Suprapubic skin (tissue), 4 donors: ENCODE measurements at places on chromosomes 5 and 9. TPM values are rescaled to one million over a fixed set of nuclear protein-coding genes. Genes with fewer than 3 reads are reported as not detected.

Gene KLF9
- total RNA-seq, result 90.0 TPM

DNA sequence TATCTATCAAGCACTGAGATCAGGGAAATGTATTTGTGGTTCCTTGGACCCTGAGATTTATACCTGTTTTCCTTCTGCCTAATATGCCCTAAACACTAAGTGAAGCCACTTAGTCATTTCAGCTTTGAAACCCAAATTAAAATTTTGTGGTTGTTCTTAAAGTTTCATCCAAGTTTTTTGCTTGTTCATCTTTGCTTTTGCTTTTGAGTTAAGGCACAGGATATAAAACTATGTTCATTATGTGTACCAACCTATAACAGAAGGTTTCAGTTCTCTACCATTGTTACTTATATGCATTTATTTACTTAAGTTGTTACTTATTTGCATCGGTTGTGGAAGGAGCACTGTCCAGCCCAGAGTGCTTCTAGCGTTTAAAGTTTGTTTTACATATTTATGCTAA is 382.3 kb downstream of the PTPRD start:
- no peaks in the 10 kb centered on the region for H3K36me3 ChIP-seq
- no peaks in the 10 kb centered on the region for H3K27me3 ChIP-seq
- H3K4me3 ChIP-seq, result no peak overlapping the region
- H3K4me1 ChIP-seq, result no peaks in the 10 kb centered on the region
- no peak for DNase-seq

DNA sequence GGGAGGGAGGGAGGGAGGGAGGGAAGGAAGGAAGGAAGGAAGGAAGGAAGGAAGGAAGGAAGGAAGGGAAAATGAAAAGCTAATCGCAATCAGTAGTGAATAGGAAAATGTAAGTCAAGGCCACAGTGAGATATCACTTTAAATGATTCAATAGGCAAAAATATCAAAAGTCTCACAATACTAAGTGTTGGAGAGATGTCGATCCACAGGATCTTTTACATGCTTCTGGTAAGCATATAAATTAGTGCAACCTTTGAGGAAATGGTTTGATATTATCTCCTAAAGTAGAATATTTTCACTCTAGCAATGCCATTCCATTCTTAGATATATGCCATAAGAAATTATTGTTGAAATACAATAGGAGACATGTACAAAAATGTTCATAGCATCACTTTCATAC is 58.4 kb downstream of the FRMD3 start:
- no peak overlapping the region for H3K4me3 ChIP-seq
- DNase-seq, result no peak
- no peaks in the 10 kb centered on the region for H3K36me3 ChIP-seq
- H3K27ac ChIP-seq, result no peak overlapping the region
- no peaks in the 10 kb centered on the region for H3K4me1 ChIP-seq
- no peaks in the 10 kb centered on the region for H3K27me3 ChIP-seq

DNA sequence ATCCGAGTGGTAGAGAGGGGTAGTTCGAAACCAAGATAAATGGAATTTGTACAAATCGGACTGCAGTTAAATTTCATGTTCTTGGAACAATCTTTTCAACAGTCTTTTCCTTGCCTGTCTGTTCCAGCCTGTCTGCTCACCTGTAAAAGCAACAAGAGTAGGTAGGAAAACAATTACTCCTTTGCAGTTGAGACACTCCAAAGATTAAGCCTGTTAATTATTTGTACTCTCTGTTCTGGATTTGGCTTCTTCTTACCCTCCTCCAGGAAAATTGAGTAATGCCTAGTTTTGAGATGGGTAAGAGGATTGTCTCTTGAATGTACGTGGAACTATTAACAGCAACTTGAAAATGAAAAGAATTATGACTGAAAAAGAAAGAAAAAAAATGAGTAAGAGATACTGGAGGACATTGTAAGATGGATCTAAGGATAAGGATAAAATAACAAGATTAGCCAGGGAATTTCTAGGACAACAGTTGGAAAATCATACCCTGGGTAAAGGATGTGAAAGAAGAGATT is 24.3 kb downstream of the SPAAR start:
- no peak for DNase-seq
- H3K4me3 ChIP-seq, result no peak overlapping the region
- H3K36me3 ChIP-seq, result no peaks in the 10 kb centered on the region
- H3K27ac ChIP-seq, result no peak overlapping the region
- H3K4me1 ChIP-seq, result no peaks in the 10 kb centered on the region
- H3K27me3 ChIP-seq, result no peaks in the 10 kb centered on the region

- no peak for DNase-seq
- no peaks in the 10 kb centered on the region for H3K27me3 ChIP-seq
- no peak overlapping the region for H3K4me3 ChIP-seq
- H3K4me1 ChIP-seq, result no peaks in the 10 kb centered on the region
- H3K36me3 ChIP-seq, result no peaks in the 10 kb centered on the region
These were observed 38.0 kb upstream of the TENT2 start for GRCh38 chr5:79573983-79574890.

GRCh38 chr5:162931501-162931900 is 505.9 kb upstream of the CCNG1 start:
- no peak for DNase-seq
- H3K4me3 ChIP-seq, result no peak overlapping the region
- no peaks in the 10 kb centered on the region for H3K27me3 ChIP-seq
- H3K27ac ChIP-seq, result no peak overlapping the region
- no peaks in the 10 kb centered on the region for H3K36me3 ChIP-seq

DNA sequence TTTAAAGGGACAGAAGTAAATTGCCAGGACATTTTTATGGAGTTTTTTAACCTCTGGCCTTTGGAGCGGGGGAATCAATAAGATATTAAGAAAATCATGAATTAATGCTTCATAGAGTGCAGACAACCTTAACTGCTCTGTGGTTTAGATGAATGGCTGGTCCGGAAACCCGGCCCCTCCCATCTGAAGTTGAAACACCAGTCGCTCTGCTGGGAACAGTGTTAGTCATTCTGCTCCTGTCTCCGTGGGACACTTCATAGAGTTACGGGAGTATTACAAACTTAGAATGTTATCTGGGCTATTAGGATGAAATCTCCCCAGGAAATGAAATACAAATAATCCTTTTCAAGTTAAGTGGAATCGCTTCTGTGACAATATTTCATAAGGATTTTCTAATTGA is 110.1 kb upstream of the IRX2 start:
- no peak for DNase-seq

DNA sequence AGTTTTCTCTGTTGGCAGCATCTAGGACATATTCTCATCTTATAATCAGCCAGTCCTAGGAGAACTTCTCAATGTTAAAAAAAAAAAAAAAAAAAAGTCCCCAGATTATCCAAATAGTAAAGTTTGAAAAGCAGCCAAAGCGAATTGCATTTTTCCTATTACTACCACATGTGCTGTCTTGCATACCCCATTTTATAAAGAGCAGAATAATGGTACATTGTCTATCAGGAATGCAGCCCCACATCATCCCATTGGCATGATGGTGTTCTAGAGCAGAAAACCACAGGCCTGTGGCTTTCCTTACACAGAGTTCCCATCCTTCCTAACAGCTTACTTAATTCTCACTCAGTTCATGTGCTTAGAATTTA is 381.6 kb downstream of the TMEM38B start:
- no peaks in the 10 kb centered on the region for H3K27me3 ChIP-seq
- H3K4me1 ChIP-seq, result no peaks in the 10 kb centered on the region
- H3K4me3 ChIP-seq, result no peak overlapping the region
- no peak overlapping the region for H3K27ac ChIP-seq
- H3K36me3 ChIP-seq, result no peaks in the 10 kb centered on the region

DNA sequence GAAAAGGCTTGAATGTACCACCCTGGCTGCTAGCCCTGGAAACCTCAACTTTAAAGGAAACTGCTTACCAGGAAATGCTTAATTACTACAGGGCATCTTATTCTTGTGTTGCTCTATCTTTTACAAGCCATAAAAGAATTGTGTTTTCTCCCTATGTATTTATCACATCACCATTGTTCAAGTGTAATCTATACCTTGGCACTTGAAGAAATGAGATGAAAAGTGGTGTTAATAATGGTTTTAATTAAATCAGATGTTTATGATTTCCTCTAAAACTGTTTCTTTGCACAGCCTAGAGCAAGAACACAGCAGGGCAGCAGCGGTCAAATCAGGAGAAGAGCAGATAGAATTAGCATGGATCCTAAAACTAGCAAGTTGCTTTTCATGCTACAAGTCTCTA is 131.8 kb upstream of the RGMB start:
- H3K4me1 ChIP-seq, result no peaks in the 10 kb centered on the region
- no peak for DNase-seq
- no peaks in the 10 kb centered on the region for H3K36me3 ChIP-seq
- H3K4me3 ChIP-seq, result no peak overlapping the region
- no peaks in the 10 kb centered on the region for H3K27me3 ChIP-seq

- no peak for DNase-seq
- H3K27ac ChIP-seq, result no peak overlapping the region
- no peak overlapping the region for H3K4me3 ChIP-seq
- H3K27me3 ChIP-seq, result no peaks in the 10 kb centered on the region
- H3K36me3 ChIP-seq, result no peaks in the 10 kb centered on the region
- H3K4me1 ChIP-seq, result no peaks in the 10 kb centered on the region
These were observed 57.8 kb upstream of the RUSC2 start for GRCh38 chr9:35432076-35432475.

- H3K27ac ChIP-seq, result no peak overlapping the region
- no peaks in the 10 kb centered on the region for H3K4me1 ChIP-seq
- H3K4me3 ChIP-seq, result no peak overlapping the region
- no peaks in the 10 kb centered on the region for H3K27me3 ChIP-seq
These were observed 451.0 kb upstream of the GRIA1 start for GRCh38 chr5:153039501-153039900.

DNA sequence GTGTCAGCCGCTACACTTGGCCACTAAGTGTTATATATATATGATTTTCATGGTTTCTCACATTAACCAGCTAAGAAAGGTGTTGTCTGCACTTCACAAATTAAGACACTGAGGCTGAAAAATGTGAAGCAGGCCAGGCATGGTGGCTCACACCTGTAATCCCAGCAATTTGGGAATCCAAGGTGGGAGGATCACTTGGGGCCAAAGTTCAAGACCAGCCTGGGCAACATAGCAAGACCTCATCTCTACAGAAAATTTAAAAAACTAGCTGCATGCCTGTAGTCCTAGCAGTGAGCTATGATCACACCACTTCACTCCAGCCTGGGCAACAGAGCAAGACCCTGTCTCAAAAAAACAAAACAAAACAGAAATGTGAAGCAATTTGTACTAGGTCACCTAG is 1.8 kb downstream of the COQ4 start:
- no peaks in the 10 kb centered on the region for H3K27me3 ChIP-seq
- H3K4me1 ChIP-seq, result peaks cover 65% of the 10 kb centered on the region
- no peak for DNase-seq
- no peak overlapping the region for H3K4me3 ChIP-seq
- peaks cover 40% of the 10 kb centered on the region for H3K36me3 ChIP-seq

DNA sequence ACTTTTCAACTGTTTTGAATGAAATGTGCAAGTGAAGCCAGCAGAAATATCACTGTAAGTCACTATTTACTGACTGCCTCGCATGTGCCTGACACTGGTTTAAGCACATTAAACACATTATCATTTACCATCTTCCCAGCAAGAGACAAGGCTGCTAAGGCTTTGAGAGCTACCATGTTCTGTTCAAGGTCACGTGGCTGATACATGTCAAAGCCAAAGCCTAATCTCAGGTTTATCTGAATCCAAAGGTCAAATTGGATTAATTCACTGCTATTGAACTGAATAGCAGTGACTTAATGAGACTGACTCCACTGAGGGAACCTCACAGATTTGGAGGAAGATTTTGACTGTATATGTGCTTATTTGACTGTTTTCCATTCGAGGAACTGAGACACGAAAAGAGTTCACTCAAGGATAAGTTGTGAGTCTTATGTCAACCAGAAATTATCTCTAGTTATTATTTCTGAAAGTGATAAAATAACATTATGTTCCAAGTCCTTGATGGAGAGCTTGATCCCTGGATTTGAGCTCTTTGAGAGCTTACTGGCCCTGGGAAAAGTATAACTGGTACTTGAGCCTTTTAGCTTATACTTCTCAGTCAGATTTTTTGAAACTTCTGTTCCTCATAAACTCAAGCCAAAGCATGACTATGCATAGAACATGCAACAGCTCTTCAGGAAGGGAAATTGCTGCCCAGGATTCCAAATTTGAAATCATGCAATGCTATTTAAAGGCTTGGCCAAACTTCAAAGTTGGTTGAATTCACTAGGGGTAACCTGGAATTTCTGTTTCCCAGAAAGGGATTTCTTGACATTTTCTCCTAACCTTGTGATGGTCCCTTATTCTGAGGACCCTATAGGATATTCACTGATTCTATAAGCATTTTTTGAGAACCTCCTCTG is 23.4 kb upstream of the ARHGAP26 start:
- H3K36me3 ChIP-seq, result no peaks in the 10 kb centered on the region
- DNase-seq, result no peak
- peaks cover 19% of the 10 kb centered on the region for H3K4me1 ChIP-seq

- H3K4me1 ChIP-seq, result peaks cover 19% of the 10 kb centered on the region
- no peak overlapping the region for H3K27ac ChIP-seq
- no peak for DNase-seq
- H3K27me3 ChIP-seq, result no peaks in the 10 kb centered on the region
These were observed 57.0 kb downstream of the NREP start for GRCh38 chr5:111699976-111700375.

Gene CDH6
- 0.93 TPM for total RNA-seq

DNA sequence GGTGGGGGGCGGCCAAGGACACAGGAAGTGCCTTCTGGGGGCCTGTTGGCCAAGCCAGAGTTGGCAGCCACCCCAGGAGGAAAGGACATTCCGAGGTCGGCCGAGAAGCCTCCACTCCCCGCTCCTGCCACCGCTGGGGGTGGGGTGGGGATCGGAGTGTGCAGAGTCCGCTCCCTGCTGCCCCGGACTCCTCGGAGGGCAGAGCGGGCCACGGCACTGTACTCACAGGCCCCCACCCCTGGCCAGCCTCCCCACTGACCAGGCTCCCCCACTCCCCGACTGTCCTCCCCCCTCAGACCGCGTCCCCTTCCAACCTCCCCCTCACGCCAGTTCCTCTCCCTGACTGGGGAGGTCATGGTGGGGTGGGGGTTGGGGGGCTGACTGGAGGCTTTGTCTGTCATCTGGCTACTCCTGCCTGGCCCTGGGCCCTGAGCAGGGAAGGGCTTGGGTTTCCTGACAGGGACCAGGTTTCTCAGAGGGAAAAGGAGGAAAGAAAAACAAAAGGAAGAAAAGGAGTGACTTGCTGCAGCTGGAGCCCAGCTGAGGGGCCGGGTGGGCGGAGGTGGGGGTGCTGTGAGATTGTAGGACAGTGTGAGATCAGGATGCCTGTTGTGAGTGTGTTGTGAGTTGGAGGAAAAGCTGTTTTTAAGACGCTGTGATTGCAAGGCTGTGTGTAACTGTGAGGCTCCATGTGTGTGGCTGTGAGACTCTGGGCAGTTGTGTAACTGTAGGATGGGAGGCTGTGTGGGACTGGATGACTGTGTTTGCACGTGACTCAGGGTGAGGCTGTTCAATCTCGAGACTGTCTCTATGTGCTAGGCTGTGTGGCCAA is 29.7 kb downstream of the CNTFR start:
- H3K27me3 ChIP-seq, result peaks cover 32% of the 10 kb centered on the region
- peaks cover 19% of the 10 kb centered on the region for H3K4me1 ChIP-seq
- H3K27ac ChIP-seq, result no peak overlapping the region
- no peak for DNase-seq
